ENCODE measurements at places on chromosomes 2 and 18.

DNA sequence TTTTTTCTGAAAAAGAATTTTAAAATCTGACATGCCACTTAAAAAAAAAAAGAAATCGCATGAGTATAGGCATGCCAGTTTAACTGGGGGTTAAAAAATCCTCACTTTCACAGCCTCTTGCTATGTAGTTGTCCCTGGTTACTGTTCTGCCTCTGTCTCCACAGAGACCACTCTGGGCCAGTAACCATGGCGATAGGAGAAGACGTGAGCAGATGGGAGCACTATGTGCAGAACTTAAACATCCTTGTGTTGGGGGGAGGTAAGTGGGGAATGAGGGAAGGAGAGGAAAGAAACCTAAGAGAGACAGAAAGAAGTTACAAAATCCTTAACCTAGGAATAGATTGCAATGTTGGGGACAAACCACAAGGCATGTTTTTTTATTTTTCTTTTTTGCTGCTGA is 75.9 kb upstream of the CYRIA start:
- no peak for DNase-seq

DNA sequence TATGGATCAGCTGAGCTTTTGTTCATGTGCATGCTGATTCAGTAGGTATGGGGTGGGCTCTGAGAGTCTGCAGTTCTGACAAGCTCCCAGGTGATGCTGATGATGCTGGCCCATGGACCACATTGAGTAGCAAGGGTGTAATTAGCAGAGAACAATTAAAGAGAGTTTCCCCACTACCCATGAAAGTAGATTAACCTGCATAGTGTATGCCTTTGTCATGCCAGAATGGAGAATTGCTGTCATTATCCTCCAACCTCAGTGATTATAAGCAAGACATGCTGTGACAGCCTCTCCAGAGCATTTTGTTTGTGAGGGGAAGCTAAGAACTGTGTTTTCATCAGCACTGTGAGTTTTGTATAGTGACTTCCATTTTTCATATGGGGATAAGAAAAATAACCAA is 59.5 kb upstream of the LYPD1 start:
- no peak for DNase-seq

DNA sequence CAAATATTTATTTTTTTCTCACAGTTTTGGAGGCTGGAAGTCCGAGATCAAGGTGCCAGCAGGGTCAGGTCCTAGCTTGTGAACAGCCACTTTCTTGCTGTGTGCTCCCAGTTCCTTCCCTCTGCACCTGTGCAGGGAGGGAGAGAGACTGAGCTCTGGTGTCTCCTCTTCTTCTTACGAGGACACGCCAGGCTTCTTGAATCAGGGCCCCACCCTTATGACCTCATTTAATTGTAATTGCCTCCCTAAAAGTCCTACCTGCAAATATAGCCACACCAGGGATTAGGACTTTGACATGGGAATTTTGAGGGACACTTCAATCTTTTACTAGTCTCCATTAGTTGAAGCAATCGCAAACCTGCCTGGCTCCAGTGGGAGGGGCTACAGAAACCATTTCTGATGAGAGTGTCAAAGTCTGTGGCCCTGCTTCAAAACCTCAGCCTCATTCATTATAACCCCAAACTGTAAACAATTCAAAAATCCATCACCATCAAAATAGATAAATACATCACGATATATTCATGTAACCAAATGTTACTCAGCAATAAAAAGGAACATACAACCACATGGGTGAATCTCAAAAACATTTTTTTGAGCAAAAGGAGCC is 18.2 kb upstream of the SEH1L start:
- no peak for DNase-seq

DNA sequence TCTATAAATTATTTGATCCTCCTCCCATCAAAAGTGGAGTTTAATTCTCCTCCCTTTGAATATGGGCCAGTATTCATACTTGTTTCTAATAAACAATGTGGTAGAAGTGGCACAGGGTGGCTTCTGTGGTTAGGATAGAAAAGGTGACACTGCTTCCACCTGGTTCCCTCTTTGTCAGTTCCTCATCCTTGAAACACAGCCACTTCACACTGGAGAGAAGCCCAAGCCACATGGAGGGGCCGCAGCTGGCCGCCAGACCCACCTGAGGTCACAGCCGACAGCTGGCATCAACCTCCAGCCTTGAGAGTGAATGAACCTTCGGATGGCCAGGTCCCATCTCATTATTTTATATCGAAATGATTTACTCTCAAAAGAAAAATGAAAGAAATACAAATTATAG is 27.5 kb upstream of the SLC66A3 start:
- DNase-seq = no peak

GRCh38 chr2:198347349-198347748 is 543.0 kb downstream of the PLCL1 start:
- DNase-seq = no peak

- DNase-seq = no peak
Observed at GRCh38 chr18:52465391-52465790, 125.4 kb downstream of the DCC start.

- no peak for DNase-seq
Observed at GRCh38 chr2:27920148-27920885, 29.8 kb downstream of the BABAM2 start.

- DNase-seq = no peak
Observed at GRCh38 chr2:170222298-170222697, 44.4 kb downstream of the MYO3B start.

DNA sequence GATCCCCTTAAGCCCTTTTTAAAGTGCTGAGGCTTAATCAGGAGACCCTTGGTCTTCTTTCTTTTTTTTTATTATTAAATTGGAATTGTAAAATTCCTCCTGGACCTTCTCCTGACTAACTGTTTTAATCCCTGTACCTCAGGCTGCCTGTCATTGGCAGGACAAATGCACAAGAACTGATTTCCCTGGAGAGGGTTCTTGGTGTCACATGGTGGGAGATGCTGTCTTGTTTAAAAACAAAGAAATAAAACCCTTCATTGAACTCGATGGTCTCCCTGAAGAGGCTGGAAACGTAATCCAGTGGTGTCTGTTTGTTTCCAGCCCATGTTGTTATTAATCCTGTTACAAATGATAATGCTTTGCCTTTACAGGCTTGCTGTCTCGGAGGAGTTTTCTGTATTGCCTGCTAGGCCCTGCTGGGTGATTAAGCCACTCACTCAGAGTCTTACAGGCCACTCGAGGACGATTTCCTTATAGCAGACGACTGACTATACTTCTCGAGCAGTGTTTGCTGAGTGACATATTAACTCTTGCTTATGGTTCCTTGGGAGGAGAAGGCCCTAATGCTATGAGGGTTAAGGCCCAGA is 100.5 kb upstream of the MGAT5 start:
- no peak for DNase-seq

DNA sequence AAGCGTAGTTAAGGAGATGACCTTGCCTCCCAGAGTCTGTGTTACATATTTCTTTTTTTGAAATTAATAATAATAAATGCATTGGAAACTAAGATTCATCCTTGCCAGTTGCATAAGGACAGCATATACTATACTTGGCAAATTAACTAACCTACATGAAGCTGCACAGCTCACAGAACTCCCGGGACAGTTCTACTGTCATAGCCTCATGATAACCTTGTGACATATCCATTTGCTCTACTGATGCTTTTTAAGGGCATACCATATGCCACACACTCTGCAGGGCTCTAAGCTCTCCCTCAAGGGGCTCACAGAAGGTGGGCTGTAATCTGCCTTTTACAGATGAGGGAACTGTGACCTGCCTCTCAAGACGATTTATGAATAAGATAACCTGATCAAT is 3.8 kb downstream of the ITGB1BP1 start:
- no peak for DNase-seq

- DNase-seq = no peak
Observed at GRCh38 chr2:107002735-107003134, 116.8 kb upstream of the ST6GAL2 start.

DNA sequence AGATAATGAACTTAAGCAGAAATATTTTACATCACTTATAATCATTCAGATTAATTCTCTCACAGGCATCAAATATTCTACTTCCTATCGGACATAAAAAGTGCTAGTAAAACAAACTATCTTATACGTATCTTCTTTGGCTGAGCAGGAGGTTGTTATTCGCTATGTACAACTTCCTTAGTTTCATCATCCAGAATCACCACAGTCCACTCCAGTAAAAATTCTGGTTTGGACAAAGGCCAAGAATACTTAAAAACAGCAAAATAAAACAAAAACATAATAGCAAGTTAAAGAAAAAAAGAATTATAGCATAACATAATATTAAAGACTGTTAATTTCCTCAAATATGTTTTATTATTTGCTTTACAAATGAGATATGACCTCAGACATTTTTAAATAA is 1077.1 kb upstream of the CELF4 start:
- no peak for DNase-seq

GRCh38 chr2:133884739-133885381 is 316.6 kb upstream of the NCKAP5 start:
- DNase-seq = no peak

DNA sequence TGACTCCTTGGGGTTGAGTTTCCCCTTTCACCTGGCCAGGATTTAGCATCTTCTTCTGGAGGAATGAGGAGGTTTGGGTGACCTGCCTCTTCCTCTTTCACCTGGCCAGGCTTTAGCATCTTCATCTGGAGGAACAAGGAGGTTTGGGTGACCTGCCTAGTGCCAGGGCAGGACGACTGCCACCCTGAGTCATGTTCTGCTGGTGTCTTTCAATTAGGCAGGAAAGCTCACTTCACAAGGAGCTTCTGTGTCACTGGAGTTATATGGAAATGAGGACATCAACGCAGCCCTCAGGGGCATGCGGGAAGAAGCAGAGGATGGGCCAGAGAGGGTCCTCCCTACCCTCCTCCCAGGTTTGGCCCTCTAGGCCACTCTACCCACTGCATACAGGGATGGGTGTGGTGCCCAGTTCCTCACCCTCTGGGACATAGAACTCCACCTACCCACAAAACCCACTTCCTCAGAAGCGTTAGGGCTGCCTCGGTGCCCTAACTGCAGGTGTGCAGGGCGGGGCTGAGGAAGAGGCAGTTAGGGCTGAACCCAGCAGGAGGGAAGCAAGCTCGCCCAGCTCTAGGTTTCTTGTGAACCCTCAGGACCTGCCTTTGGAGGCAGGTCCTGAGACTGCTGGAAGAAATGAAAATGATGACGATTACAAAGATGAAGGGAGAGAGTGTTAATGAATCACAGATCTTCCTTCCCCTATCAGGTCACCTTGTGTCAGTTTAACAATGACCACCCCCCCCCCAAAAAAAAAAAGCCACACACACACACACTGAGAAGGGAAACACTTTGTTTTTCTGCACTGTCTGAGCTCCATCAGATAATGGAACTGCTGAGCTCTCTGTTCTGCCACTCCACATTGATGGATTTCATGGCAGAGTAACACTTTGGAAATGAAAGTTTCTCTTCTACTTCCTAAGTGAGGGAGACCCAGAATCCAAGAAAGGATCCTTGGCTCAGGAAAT is 71.0 kb downstream of the ARL4C start:
- peak; percentile 42 for DNase-seq

GRCh38 chr18:56509656-56510055 is 128.7 kb downstream of the TXNL1 start:
- DNase-seq = no peak

DNA sequence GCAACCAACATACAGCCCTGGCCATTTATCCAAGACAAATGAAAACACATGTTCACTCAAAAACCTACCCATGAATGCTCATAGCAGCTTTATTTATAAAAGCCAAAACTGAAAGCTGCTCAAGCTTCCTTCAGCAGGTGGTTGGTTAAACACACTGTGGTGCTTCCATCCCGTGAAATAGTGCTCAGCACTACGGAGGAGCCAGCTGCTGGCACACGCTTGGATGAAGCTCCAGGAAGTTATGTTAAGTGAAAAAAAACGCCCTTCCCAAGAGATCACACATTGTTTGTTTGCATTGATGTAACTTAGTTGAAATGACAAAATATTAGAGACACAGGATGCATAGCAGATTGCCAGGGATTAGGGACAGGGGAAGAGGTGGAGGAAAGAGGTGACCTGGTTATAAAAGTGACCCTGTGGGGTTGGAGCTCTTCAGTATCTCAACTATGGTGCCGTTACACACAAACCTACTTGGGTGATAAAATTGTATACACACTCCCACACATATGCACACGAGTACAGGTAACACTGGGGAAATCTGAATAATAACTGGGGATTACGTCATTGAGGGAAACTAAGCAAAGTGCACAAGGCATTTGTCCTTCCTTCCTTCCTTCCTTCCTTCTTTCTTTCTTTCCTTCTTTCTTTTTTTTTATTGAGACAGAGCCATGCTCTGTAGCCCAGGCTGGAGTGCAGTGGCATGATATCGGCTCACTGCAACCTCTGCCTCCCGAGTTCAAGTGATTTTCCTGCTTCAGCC is 6.2 kb upstream of the ALPG start:
- no peak for DNase-seq

DNA sequence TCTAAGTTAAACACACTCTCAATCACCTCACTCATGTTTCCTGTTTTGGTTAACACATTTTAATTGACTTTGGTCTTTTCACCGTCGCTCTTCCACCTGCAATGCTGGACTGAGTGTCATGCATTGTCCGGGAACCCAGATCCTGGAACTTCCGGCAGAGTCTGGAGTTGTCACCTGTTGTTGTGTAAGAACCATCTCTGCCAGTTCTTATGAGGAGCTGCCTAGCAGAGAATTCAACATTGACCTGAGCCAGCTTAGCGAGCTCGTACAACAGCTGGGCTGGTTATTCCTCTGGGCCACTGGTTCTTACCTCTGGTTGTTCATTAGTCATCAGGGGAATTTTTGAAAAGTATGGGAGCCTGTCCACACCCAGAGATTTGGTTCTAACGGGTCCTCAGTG is 75.7 kb downstream of the BCL2L11 start:
- no peak for DNase-seq

DNA sequence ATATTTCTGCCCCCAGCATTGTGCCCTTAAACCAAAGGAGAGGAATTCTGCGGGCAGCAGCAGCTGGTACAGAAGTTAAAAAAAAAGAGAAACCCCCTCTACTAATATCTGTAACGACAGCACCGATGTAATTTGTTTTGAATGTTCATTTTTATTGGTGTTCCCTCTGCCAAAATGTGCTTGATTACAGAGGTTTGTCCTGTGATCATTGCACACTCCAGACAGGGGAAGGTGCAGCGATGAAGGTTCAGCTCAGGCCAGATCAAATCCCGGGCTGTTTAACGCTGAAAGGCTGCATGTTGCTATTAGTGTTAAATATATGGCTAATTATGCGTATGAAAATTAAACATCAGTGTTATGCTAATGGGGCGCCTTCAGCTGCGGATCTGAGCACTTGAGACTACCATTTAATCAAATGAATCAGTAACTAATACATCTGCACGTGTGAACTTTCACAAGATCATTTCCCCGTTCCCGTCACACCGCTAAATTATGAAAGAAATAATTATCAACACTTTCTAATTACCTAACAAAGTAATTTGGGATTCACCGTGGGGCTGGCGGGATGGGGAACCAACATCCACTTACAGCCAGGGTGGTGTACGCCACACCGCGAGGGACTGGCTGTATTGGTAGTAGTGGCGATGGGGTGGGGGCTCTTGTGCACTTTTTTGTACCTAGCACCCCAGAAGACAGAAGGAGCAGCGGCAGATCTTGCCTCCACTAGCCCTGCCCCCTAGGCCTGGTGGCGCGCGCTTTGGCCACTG is 1.5 kb upstream of the DLX1 start:
- DNase-seq = no peak

DNA sequence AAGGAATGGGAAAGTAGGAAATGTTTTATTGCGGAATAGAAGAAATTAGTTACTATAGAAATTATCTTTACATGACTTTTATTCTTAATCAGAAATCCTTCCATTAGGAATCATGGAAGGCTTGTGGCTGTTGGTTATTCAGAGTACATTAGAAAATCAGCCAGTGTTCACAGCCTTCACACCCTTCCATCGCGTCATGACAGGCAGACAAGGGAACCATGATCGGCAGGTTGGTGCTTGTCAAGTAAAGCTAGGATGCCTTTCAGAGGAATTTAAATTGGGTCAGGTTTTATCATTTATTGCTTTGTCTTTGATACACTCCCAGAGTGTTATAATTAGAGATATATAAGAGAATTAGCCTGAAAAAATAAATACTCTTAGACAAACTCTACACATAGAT is 400.6 kb downstream of the THSD7B start:
- DNase-seq = no peak
